GM19239 (cell line): ENCODE measurements at places on chromosomes 16 and 17.
A peak's percentile ranks its signal among the peaks of the same experiment; 100 is the strongest.

GRCh38 chr16:8962393-8963009 is 1.2 kb downstream of the USP7 start:
- peak; percentile 65 for DNase-seq

- no peak for DNase-seq
Observed at GRCh38 chr17:29155227-29155965, 24.8 kb downstream of the MYO18A start.

DNA sequence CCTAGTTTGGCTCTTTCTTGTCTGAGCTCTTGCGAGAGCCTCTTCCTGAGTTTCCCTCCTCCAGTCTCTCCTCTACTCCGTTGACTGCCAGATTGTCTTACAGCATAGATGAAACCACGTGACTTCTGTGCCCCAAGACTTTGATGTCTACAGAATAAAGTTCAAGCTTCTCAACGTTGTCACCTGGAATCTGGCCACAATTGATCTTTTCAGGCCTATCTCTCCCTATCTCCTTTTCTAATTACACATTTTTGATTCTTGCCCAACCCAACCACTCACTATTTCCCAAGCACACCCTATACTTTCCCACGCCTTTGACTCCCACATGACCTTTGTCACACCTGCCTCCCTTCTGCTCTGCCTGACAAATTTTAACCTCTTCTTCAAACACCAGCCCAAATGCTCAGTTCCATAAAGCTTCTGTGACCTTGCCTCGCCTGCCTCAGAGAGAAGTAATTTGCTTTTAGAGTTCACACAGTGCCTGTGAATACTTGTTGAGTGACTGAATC is 52.4 kb upstream of the PMFBP1 start:
- DNase-seq: no peak

- peak; percentile 8 for DNase-seq
Observed at GRCh38 chr17:79951361-79952264, 84.1 kb downstream of the TBC1D16 start.

GRCh38 chr17:82938873-82939620 is 99.2 kb upstream of the ZNF750 start:
- no peak for DNase-seq

DNA sequence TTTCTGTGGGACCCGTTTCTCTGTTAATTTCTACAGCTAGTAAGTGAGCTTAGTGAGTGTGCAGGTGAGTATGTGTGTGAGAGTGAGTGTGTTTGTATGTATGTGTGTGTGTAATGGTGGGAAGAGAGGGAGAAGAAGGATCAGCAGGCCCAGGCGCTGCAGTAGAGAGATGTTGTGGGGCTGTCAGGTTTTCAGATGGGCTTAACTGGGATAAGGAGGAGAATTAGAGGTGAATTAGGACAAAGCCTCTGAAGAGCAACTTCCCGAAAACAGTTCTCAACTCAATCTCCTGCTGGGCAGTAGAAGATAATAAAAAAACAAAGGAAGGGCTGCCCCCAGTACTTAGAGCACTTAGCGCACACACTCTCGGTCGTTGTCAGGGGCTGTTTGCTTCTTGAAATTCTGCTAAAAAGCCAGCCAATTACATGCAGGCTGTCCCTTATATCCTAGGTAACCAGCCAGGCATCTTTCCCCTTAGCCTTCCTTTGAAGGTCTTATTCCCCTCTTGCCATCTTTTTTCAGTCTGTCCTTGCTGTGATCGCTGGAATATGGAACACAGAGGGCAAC is 63.4 kb downstream of the CLEC16A start:
- no peak for DNase-seq

DNA sequence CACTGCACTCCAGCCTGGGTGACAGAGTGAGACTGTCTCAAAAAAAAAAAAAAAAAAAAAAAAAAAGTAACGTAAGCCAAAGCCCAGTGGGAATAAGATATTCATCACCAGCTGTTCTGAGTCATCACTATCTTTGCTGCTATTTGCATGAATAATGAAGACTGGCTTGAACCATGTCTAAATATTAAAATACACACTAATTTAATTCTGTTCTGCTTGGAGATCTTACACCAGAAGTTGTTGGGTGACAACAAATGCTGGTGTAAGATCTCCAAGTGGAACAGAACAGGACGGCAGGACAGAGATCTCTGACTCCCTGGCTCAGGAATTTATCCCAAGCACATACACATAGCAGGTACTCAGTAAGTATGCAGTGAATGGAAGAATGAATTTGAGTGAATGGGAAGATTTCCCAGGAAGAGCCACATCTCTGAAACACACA is 19.6 kb downstream of the DNAH17 start:
- DNase-seq: no peak

DNA sequence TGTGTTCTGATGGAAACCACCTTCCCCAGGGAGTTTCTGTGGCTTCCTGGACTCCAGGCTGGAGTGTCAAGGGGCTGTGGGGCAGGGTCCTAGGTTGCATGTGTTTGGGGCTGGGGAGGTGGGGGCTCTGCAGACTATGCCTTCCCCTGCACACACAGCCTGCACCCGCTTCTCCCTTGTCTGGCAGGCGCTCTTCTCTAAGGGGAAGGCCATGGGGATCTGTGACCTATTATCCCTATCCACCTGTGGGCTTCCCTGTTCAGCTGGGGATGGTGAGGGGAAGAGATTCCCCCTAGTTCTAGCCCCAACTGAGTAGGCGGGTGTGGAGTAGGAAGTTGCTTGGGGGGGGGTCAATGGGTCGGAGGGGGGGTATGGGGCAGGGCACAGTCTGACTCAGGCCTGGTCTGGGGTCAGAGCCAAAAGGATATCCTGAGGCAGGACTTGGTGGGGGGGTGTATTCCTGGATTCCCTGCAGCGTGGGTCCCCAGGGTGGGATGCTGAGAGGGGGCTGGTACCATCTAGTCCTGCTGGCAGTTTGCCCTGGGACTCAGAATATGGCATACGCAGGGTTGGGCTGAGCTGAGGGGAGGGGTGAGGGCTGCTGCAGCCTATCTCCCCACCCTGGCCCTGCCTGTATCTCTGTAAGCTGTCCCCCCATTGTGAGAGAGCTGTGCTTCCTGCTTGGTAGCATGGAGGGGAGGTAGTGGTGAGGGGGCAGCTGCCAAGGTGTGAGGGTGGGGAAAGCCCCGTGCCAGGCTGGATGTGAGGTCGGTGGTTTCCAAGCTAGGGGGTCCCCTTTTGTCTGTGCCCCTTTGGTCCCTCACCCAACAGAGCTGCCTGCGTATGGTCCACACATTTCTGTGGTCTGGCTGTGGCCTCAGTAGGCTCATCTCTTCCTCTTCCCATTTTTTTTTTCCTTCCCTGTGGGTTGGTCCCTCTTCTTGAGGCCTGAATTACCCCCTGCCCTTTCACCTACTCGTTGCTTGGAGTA is 14.7 kb downstream of the RARA start:
- no peak for DNase-seq

DNA sequence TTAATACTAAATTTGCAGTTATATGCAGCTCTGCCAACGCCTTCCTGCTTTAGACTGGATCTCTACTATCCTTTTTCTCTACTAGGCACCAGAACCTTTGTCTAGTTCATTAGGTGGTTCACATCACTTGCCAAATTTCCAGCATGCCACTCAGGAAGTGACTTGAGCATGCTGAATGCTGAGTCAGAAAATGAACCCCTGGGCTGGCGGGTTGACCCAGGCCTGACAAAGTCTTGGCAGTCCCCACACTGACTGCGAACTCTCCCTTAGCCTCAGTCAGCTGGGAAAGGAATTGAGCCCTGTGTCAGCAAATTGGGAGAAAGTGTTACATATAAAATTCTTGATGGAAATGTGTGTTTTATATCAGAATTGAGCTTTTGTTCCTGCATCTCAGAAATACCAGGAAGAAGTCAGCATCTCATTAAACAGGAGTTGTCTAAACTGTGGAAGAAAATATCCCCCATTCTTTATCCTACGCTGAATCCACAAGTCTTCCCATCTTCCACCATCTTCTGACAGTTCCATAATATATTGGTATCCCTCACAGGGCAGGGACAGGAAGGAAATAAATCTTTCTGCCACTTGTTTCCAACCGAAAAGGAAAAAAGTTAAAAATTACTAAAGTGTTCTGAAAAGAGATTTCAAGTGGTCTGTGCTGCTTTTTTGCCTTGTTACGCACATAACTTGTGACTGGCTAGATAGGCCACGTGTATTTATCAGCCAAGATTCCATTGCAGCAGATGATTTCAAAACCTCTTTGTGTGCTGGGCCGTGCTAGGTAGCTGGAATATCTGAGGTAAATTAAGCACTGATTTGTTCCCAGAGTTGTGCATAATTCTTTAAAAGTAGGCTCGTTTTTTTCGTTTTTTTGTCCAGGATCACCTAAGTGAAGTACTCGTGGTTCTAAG is 16.7 kb upstream of the SLC12A3 start:
- DNase-seq: no peak

DNA sequence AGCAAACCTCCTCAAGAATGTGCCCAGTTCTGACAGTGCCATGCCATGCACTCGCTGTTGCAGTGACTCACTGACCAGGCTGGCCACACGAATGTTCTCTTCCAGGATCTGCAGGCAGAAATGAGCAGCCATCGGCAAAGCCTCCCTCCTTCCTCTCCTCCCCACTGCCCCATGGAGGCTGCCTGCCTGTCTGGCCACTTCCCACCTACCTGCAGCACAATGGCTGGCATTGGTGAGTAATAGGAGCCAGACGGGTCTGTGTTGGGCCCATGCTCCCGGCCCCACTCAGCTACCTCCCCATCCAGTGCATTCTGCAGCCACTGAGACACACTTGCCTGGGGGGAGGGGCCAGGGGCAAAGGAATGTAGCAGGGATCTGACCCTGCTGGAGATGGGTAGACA is 2.8 kb upstream of the MATCAP1 start:
- no peak for DNase-seq

- no peak for DNase-seq
Observed at GRCh38 chr16:53840456-53840855, 136.5 kb downstream of the FTO start.

DNA sequence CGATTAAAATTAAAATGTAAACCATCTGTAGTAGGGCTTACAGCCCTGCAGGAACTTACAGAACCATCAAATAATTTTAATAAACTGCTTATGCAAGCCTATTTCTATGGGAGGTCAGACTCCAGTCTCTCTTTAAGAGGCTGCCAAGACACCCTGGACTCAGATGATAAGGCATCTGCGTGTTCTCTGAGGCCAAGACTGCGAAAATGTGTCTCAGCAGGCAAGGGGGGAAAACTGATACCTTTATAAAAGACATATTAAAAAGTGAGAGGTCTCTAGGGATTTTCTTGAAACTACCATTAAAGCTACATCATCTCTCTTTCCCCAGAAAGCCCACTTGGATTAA is 32.2 kb downstream of the MPHOSPH6 start:
- no peak for DNase-seq

GRCh38 chr17:18257268-18257981 is 1.1 kb downstream of the FLII start:
- DNase-seq: peak; percentile 63

DNA sequence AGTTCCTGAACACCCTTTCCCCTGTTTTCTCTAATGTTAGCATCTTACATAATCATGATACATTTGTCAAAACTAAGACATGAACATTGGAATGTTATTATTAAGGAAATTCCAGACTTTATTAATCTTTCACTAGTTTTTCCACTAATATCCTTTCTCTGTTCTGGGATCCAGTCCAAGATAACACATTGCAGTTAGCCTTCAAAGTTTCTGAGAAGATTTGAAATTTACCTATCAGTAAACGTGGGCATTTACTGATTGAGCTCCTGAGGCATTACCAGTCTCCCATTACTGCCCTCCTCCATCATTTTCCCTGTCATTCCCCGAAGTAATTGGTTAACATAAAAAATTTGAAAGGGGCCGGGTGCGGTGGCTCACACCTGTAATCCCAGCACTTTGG is 5.7 kb upstream of the CD300LG start:
- no peak for DNase-seq

DNA sequence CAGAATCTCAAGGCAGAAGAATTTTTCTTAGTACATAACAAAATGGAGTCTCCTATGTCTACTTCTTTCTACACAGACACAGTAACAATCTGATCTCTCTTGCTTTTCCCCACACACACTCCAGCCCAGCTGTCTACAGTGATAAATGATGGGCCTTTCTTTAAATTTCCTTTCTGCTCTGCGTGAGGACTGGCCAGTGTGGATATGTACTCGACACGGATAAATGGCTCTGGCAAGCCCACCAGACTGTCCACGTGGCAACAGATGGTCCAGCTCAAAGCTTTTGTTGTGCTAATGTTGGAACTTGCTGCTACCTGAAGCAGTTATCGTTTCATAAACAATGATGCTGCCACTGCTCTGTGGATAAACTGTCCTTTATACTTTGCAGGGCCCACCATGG is 410.7 kb downstream of the TMEM114 start:
- DNase-seq: no peak

- DNase-seq: no peak
Observed at GRCh38 chr16:86663685-86664521, 85.6 kb downstream of the FOXL1 start.

DNA sequence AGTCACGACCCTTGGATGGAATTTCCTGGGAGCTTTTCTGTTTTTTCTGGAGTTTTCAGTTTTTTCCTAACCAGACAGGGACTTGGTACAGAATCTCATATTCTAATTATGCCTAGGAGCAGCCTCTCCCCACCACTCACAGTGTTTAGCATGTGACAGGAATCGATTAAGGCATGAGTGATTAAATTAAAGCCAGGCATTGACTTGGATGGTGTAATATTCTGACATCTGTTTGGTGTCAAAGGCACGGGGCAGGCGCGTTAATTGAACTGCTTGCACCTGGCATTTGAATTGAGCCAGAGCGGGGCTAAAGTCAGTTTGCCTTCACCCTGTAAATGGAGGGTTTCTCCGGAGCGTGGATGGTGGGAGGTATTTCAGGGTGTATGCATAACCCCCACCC is 11.9 kb downstream of the MAPT start:
- DNase-seq: no peak

DNA sequence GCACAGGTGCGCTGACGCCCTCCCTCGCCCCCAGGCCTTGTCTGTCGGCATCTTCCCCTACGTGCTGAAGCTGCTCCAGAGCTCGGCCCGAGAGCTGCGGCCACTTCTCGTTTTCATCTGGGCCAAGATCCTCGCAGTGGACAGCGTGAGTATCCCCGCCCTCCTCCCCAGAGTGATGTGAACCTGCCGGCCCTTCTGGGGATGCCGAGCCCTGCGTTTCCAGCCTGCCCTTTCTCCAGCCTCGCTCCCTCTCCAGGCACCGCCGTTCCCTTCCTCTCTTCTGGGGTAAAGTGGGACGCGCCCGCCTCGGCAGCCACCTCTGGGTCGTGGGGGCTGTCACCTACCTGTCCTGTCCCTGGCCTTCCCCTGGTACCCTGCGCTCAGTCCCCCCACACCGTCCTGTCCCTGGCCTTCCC is 133.9 kb upstream of the CHMP6 start:
- no peak for DNase-seq

- no peak for DNase-seq
Observed at GRCh38 chr17:5838661-5839300, 231.4 kb upstream of the WSCD1 start.
